ENCODE measurements at places on chromosomes 2 and 18.

- ATAC-seq: no peak
These were observed 61.6 kb downstream of the COL6A3 start for GRCh38 chr2:237352279-237352845.

GRCh38 chr2:101204400-101205115, 48.1 kb upstream of the CNOT11 start:
- no peak for ATAC-seq

DNA sequence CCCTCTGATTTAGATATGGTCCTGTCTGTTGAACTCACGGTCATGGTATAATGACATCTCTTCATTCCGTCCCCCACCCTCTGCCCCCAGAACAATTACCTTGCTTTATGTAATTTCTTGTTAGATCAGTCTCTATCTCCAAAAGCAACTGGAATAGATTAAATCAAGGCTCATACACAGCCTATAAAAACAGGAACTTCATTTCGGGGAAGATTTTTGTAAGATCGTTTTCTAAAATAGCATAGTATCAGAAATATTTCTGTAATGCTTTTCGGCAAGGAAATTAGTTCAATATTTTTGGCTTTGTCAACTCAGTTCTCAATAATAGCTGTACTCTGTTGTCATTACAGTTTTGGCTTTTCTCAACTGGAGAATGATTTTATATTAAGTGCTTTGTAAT, 157.2 kb downstream of the FMNL2 start:
- no peak for ATAC-seq

GRCh38 chr2:70960833-70961647, 17.4 kb upstream of the ANKRD53 start:
- ATAC-seq: no peak

GRCh38 chr2:96092573-96092877, 23.8 kb downstream of the ADRA2B start:
- ATAC-seq: no peak

GRCh38 chr18:68667121-68667520, 47.8 kb downstream of the TMX3 start:
- no peak for ATAC-seq

GRCh38 chr2:120828829-120829632, 93.4 kb downstream of the GLI2 start:
- no peak for ATAC-seq

DNA sequence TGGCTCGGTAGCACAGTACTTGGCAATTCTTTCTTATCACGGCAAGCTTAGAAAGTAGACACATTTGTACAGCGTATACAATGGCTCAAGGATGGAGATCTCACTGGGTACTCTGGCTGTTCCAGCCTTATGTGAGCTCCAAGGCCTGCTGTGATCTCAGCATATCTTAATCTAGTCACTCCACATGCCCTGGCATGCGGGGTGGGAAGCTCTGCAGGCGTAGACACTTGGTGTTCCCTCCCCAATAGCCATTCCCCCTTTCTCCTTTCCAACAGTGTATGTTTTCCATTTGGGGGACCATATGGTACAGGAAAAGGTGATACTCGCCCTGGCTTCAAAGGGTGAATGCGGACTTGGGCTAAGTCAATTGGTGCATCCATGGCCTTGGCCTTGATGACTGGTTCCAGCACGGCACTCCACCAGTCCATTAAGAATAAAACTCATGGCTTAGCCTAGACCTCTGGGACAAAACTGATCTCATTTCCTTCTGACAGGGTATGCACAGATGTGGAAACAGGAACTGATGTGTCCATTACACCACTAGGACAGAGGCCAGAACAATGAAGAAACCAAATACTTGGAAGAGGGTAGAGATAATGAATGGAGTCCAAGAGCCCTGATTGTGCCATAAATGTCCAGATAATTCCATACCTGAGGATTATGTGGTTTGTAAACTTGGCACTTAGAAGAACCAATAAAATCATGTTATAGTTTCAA, 28.4 kb downstream of the TGIF1 start:
- no peak for ATAC-seq

DNA sequence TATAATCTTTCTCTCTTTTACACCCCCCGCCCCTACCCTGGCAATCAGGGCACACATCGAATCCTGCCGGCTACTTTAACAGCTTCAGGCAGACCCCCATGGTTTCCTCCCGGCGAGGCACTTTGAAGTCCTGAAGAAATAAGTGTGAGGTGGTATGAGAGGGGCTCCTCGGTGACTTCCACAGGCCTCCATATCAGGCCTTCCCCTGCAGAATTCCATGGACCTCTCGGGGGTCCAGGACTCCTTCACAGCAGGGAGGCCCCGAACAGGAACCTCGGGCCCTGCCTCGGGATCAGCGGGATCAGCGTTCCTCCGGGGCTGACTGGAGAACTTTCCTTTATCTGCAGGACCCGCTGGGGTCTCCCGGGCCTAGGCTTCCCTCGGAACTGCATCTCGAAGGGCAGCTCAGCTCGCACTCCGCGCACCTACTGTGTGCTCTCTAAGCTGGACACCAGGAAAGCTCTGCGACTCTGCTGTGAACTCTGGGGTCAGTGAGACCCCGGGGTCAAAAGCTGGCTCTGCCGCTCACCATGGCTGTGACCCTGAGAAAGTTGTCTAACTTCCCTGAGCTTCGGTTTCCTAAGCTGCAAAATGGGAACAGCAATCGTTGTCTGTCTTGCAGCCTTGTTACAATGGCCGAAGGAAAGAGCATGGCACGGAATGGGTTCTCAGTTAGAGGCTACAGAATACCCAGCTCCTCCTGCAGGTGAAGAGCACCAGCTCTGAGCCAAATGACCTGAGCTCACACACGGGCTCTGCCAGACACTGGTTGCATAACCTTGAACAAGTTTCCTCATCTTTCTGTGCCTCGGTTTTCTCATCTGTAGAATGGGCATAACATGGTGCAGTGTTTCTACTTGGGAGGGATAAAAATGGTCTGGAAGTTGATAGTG, 97.4 kb upstream of the ID2 start:
- ATAC-seq: no peak
